Stimulated activated naive CD4-positive, alpha-beta T cell (primary cell): ENCODE measurements at places on chromosomes 5 and 9.

GRCh38 chr9:9133526-9133925 is 1333.9 kb upstream of the DMAC1 start:
- DNase-seq: no peak

DNA sequence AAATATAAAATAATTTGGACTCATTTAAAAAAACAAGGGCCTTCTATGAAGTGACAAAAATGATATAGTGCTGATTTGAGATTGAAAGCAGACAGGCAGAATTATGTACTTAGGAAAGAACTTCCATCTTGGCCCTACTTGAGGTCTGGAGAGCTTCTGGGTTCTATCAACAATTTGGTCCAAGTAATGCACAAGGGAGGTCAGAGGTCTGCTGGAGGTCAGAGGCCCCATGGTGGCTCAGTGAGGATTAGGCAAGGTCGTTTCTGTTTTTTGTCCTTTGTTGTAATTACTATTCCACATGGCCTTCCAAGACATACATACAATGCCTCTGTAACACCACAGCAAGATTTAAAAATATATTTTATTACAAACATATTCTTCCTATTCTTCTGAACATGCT is 37.2 kb downstream of the NUDT12 start:
- no peak for DNase-seq

- no peak for DNase-seq
Observed at GRCh38 chr5:163889369-163889768, 383.9 kb downstream of the MAT2B start.

DNA sequence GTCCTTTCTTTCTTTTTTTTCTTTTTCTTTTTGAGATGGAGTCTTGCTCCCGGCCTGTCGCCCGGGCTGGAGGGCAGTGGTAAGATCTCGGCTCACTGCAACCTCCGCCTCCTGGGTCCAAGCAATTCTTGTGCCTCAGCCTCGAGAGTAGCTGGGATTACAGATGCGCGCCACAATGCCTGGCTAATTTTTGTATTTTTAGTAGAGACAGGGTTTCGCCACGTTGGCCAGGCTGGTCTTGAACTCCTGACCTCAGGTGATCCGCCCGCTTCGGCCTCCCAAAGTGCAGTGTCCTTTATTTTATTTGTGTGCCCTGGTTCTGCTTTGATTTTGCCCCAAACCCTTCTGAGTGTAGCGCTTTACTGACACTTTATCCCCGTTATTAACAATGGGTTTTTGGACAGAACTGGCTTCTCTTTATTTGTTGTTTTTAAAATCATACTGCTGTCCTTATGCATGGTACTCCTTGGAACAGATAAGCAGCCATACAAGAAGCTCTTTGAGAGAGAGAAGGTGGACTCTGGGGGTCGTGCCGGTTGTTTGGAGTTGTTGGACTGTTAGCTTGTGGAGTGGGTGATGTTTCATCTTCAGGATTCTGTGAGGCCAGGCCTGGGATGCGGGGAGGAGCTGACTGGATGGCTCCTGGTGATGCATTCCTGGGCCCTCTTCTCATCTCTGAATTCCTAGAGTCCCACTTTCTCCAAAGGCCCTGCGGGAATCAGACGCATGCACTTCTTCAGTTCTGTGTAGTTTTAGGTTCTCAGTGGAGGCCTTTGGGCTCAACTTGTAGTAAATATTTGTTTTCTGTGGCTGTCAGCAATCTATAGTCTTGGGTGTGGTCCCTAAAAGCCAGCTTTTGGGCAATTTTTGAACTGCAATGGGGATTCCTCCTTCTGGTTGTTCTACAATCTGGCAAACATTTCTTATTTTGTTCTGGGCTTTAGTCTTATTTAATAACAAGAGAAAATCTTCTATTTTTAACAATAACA is 47.8 kb downstream of the PTTG1 start:
- DNase-seq: no peak

DNA sequence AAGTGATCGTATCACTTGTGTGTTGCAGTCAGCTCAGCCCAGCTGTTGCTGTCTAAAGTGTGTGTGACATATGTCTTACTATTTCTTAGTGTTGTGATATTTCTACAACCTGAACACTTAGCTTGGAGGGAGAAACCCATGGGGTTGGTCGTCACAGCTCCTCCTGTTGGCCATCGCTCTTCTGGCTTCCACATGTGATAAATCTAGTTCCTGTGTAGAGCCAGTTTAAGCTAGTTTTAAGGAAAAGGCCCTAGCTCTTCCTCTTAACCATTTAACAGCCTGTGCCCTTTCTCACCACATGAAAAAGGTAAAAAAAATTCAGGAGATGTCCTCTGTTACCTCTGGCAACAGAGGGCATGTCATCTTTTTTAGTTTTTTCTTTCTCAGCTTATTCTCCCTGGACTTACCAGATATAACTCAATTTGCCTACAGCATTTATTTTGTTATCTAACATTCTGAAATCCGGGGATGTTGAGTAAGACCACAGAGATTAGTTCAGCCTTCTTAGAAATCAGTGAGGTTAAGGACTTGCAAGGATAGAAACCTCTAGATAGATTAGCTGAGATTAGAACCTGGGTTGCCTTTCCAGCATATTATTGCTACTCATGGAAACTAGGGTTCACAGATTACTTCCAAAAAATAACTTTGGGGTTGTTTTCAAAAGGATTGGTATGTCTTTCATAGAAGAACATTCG is 100.4 kb downstream of the GAPVD1 start:
- no peak for DNase-seq

GRCh38 chr5:145723516-145723915 is 111.6 kb downstream of the PRELID2 start:
- DNase-seq: no peak

DNA sequence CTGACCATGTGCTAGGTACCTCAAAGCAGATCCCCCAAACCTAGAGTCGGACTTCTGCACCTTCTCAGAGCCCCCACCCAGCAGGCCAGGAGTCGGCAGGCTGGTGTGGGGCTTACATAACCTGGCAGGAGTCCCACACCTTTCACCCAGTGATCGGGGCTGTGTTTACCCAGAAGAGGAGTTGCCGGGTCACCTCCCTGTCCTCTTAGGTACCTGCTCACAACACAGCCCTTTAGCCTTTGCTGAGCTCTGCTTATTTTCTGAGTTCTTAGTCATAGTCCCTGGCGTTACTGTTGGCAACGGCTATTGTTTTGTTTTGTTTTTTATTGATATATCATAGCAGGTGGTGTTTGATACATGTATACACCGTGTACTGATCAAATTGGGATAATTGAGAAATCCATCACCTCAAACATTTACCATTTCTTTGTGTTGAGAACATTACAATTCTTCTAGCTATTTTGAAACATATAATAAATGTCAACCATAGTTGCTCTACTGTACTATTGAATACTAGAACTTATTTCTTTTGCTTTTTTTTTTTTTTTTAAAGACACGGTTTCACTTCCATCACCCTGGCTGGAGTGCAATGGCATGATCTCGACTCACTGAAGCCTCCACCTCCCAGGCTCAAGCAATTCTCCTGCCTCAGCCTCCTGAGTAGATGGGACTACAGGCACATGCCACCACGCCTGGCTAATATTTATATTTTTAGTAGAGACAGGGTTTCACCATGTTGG is 10.4 kb upstream of the EEIG1 start:
- no peak for DNase-seq

DNA sequence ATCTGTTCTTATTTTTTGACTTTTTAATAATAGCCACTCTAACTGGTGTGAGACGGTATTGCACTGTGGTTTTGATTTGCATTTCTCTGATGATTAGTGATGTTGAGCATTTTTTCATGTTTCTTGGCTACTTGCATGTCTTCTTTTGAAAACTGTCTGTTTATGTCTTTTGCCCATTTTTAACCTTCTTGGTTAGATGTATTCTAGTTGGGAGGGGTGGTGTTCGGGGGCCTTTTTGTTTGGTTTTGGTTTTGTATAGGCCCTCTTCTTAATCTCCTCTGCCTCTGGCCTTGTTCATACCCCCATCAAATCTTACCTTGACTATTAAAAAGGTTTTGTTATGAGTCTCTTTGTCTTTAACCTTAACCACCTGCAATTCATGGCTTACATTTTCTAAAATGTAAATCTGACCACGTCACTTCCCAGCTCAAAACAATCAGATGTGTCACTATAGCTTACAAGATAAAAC is 107.8 kb upstream of the NR4A3 start:
- no peak for DNase-seq

DNA sequence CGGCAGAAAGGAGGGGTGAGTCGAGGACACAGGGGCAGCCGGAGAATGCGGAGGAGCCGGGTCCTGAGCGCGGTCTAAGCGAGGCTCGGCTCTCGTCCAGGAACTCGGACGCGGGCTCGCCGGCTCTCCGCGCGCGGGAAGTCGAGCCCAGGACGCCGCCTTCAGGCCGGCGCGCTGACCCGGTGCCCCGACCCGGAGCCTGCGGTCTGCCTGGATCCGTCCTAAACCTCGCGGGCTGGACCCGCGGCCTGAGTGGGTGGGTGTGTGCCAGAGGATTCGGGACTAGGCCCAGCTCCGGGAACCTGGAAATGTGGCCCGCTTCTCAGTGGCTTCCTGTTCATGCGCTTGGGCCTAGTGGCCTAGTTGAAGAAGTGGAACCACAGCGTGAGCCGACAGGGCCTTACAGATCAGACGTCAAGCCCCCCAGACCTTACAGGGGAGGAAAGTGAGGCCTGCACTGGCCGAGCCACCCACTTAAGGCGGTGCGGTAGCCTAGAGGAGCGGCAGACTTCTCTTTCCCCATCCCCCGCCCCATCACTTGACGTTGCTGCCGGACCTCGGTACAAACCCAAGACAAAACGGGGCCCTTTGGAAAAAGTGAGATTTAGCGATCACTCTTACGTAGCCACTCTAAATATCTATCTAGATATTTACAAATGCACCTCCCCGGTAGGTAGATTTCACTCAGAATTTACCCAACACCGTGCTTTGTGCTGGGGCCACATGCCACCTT is 1.2 kb downstream of the CDKN2B-AS1 start:
- no peak for DNase-seq

GRCh38 chr5:172925336-172925948 is 33.8 kb upstream of the RPL26L1 start:
- no peak for DNase-seq

DNA sequence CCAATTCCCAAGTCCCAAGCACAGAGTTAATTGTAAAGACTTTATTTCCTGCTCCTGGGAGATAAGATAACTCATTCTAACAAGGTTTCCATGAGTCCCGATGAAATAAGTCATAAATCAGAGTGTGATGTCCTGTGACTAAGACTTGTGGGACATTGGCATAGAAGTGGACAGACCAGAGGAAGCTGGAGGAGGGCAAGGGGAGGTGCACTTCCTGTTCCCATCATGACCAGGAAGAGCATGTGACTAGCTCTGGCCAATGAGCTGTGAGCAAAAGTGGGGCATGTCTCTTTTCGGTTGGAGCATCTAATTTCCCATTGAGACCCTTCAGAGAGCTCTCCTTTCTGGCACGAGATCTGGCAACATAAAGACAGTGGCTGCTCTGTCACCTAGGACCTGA is 100.4 kb downstream of the ZNF354C start:
- no peak for DNase-seq

DNA sequence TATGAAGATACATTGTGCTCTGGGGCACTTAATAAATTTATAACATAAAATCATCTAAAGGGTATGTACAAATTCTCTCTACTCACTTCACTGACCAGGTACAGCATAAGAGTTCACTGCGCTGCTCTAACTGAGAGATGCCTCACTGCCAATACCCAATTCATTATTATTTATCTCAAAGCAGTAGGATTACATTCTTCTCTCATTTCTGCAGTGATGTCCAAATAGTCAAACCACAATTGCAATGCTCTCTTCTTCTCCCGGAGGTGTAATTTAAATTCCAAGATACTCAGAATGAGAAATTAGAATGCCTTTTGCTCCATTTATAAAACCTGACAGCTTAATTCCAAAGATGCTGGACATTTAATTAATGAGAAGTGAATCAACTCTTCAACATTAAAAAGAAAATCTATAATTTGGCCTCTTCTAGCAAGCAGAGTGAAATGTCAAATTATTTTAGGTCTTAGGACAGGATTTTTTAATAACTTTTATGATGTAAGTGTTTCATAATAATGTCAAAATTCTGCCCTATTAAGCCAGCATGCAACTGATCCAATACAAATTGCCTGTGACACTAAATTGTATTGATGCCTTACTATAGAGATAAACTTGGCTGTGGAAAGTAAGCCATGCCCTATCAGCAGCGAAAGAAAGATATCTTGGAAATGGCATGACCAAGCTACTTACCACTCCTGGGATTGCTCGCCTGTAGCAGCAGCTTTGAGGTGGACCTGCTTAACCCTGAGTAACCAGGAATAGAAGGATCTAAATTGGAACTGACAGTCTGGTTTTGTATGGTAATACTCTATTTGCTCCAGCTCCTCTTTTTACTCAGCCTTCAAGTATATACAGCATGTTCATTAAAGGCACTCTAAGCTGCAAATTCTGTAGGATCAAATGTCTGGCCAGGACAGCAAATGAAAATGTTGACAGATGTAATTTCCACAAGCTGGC is 374.2 kb upstream of the TYRP1 start:
- no peak for DNase-seq

- DNase-seq: no peak
Observed at GRCh38 chr9:27427272-27427643, 96.8 kb upstream of the IFNK start.

DNA sequence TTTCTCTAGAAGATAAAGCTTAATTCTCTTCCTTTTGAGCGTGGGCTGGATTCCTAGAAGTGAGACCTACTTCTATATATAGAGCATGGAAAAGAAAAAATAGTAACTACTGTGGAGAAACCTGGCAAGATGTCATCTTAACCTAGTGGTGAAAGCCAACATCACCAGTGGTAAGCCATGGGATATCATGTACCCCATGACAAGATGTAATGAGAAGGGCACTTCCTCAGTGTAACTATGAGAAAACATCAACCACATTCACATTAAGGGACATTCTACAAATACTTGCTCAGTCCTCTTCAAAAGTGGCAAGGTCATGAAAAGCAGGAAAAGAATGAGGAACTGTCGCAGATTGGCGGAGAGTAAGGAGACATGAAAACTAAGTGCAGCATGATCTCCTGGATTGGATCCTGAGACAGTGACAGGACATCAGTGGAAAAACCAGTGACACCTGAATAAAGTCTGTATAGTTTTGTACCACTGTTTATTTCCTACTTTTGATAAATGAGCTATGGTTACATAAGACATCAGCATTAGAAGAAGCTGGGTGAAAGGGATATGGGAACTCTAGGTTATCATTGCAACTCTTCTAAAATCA is 65.4 kb downstream of the PRRC1 start:
- DNase-seq: no peak

GRCh38 chr9:92723299-92723625 is 41.4 kb downstream of the BICD2 start:
- no peak for DNase-seq

DNA sequence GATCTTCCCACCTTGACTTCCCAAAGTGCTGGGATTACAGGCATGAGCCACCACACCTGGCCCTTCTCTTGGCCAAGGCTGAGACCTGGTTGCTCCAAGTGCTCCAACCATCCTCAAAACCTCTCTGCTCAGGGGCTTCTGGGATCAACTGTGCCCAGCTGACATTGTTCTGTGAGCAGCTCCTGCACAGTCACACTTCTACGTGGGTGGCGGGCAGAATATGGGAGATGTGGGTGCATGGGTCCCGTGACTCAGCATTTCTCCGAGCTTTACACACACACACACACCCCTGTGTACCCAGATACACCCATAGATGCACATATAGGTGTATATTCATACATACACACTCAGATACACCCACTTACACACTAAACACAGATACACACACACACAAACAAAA is 10.5 kb upstream of the MYORG start:
- DNase-seq: no peak
